ENCODE measurements at places on chromosomes 2 and 18.

DNA sequence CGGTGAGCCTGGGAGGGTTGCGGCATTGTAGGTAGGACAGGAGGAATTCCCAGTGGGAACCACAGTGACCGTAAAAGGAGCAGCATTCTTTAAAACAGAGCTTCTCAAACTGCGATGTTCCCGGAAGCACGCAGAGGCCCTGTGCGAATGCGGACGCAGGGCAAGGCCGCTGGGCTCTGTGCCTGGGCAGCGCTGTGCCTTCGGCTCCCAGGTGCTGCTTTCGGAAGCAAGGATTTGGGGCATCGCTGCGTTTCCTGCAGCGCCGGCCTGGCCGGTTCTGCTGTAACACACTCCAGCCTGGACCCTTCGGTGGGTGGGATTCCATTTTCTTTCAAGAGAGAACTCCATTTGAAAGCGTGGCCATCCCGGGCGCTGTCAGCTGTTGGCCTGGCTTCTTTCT lies 118.6 kb downstream of the PTGR3 start:
- DNase-seq, result no peak

DNA sequence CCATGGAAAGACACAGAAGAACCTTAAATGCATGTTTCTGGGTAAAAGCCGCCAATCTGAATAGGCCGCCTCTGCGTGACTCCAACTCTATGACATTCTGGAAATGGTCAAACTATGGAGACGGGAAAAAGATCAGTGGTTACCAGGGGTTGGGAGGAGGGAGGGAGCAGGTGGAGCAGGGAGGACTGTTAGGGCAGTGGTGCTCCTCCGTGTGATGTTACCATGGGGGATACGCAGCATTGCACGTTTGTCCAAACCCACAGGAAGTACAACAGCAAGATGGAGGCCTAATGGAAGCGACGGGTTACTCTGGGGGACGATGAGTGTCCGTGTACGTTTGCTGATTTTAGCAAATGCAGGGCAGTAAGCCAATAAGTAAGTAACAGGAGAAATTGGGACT lies 17.2 kb downstream of the TMEM18 start:
- DNase-seq, result no peak

GRCh38 chr18:78787751-78788150 lies 191.9 kb upstream of the SALL3 start:
- DNase-seq, result no peak

DNA sequence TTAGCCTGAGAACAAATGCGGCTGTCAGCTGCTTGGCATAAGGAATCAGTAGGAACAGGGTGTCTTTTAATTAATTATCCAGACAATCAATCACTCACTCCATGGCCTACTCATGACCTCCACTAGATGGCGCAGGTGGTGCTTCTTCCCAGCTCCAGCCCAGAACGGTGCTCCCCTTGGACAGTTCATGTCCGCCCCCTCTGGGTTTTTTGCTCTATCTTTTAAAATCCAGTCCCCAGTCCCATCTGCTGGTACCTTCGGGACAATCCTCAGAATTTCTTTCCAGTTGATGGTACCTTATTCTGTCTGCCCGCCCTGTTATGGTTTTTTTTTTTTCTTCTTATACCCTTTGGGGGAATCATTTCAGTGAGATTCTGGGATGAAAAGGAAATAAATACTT lies 99.8 kb downstream of the CACNB4 start:
- no peak for DNase-seq

GRCh38 chr2:113827426-113827825 lies 62.5 kb upstream of the ACTR3 start:
- no peak for DNase-seq

GRCh38 chr2:185472574-185472973 lies 266.0 kb upstream of the FSIP2 start:
- no peak for DNase-seq

- DNase-seq, result no peak
These were observed 109.4 kb upstream of the FANCL start for GRCh38 chr2:58350484-58350883.

- no peak for DNase-seq
These were observed 51.3 kb downstream of the THNSL2 start for GRCh38 chr2:88221365-88221942.

DNA sequence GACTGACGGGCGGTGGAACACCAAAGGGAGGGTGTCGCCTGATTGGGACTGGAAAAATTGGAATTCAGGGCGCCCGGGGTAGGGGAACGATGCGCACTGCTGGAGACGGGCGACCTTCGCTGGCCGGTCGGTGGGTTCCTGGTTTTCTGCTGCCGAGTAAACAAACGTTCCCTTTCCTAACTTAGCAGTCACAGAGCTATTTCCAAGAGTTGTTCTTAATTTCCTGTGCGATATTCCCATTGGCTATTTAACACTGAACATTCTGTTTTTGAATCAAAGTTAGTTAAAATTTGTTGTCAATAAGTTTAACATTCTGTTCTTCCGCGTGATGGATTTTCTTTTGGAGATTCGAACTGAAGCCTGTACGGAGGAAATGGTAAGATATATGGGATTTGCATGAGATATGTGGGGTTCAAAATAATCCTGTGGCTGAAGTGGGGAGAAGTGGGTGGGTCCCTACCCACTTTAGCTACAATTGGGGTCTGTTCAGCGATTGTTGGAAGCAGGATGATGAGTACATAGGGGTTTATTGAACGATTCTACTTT lies 862 bp downstream of the C18orf54 start:
- no peak for DNase-seq

DNA sequence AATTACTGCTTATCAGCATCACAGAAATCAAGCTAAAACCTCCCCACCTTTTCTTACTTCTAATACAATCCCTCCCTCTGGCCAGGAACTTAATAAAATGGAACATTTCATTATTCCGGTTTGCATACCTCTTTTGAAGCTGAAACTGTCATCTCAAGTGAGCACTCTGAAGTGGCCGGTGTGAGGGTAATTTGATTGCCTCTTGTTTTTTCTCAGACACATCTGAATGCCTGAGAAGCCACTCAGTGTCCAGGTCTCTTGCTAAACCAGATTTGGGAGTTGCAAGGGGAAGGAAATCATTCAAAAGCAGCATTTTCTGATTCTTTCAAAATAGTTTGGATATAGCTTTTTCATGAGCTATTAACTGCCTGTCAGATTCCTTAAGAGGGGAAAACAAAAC lies 190.3 kb downstream of the C1D start:
- no peak for DNase-seq

- DNase-seq, result no peak
These were observed 74.0 kb upstream of the SESTD1 start for GRCh38 chr2:179338681-179339080.

- DNase-seq, result peak; percentile 34
These were observed 61.9 kb upstream of the ALPP start for GRCh38 chr2:232316461-232317330.

DNA sequence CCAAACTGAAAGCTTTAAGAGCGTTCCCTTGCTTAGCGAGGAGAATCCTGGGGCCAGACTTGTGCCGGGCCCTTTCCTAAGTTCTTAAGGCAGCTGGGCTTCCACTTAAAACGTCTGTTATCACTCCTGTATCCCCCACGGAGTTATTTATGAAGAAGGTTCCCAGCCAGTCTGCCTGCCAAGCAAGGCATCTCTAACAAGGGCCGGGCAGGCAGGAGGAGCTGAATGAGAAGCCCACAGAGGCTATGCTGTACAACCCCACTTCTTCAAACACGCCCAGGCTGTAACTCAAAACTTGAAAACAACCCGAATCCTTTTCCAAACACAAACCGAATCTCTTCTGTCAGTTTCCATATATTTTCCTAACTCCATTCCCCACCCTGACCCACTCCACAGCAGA lies 39.0 kb upstream of the ZFP36L2 start:
- DNase-seq, result peak; percentile 80

GRCh38 chr2:60479226-60480088 lies 74.0 kb downstream of the BCL11A start:
- DNase-seq, result no peak

- DNase-seq, result peak; percentile 80
These were observed 48.4 kb upstream of the APCDD1 start for GRCh38 chr18:10405816-10406663.

GRCh38 chr2:119430023-119430498 lies 1.6 kb upstream of the TMEM37 start:
- DNase-seq, result no peak

DNA sequence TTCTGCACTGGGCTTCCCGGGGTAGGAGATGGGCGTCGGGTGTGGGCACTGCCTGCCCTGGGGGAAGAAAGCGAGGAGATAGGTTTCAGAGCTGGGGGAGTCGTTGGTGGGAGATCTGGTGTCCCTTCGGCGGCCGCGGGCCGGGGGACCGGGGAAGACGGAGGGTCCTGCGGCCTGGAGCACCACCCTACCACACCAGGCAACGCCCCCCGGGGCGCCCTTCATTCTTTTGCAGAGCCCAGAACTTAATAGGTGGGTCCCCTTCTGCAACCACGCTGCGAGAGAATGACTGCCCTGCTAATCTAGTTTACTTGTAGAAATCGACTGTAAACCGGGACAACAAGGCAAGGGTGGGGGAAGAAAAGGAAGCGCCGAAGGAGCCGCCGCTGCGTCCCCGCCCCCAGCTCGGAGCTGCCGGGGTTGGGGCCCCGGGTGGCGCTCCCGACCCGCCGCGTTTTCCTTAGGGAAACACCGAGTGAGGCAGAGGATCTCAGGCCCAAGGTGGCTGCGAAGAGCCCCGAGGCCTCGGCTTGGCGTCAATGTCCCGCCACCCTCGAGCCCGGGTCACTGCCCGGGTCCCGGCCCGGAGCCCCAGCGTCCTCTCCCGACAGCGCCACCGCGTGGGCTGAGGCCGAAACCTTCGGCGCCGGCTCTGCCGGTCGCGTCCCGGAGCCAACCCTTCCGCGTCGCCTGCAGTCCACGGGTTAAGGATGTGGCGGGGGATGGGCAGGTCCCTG lies 5.4 kb upstream of the SATB2 start:
- peak; percentile 75 for DNase-seq

GRCh38 chr2:121858847-121859246 lies 103.4 kb downstream of the TSN start:
- no peak for DNase-seq

DNA sequence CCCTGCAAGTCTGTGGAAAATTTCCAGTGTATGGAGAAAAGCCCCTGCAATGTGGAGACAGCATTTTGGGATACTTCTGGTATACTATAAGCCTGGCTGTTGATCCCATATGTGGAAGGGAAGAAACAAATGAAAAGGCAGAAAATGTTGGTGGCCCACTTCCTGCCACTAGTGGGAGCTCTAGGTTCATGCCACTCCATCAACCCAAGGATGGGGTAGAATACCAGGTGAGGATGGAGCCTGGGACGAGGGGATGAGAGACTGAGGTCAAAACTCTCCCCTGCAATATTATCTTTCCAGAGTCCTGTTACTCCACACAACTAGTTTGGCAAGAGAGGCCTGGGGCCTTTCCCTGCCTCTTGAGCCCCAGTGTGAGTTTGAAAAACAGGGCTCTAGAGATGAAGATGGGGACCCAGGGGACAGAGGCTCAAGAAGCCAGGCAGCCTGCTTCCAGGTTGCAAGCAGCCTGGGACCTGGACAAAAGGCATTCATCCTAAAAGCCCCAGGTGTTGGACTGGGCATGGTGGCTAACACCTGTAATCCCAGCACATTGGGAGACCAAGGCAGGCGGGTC lies 31.9 kb downstream of the BMP10 start:
- DNase-seq, result no peak

DNA sequence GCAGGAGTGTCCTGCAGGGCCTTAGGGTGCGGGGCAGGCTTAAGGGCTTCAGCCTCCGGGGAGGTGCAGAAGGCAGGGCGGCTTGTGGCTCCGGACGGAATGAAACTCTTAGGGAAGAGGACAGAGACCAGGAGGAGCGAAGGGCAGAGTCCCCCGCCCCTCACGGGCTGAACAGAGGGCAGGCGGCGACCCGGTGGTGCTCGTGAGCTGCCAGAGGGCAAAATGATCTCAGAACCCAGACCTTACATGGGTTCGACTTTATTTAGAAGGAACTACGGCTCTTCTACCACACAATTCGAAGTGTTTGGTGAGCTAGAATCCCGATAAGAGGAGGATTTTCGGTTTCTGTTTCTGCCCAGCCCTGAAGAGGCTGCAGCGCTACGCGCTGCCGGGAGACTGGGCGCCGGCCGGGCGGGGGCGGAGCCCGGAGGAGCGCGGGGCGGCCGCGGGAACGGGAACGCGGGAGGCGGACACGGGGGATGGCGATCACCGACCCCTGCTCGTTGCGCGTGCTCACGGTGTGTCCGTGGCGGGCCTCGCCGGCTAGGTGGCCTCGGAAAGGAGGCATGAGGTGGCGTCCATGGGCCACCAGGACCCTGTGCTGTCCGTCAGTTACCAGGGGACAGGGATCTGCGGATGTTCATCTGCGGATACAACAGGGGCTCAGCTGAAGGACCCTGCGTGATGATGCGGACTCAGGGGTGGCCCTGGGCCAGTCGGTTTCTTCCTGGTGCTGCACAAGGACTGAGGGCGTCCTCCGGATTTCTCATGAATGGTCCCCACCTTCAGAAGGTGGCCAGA lies 4.2 kb upstream of the SP100 start:
- peak; percentile 80 for DNase-seq

DNA sequence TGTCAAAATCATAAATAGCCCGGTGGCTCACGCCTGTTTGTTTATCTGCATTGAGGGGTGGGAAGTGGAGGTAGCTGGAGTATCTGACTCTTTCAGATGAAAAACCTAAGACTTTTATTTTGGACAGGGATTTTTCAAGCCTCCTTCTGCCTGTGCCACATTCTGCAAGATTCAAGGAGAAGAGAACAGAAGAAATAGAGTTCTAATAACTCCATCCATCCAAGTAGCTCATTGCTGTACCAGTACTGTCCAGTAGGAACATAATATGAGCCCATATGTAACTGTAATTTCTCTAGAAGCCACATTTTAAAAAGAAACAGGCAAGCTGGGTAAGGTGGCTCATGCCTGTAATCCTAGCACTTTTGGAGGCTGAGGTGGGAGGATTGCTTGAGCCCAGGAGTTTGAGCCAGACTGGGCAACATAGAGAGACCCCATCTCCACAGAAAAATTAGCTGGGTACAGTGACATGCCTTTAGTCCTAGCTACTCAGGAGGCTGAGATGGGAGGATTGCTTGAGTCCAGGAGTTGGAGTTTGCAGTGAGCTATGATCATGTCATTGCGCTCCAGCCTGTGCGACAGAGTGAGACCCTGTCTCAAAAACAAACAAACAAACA lies 35.4 kb upstream of the NT5DC4 start:
- DNase-seq, result no peak

DNA sequence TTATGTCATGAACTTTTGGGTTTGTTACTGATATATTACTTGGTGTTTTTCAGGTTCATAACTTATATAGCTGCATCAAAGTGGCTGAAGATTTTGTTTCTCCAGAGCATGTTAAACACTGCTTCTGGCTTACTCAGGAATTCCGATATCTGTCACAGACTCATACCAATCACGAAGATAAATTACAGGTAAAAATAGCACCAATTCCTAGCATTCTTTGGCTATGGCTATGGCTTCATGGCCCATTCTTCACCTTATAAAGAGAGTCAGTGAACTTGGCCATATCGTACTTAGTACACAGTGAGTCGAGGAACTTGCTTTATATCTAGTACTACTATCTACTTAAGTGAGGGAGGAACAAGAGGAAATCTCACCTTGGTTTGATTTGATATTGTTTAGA lies 49.9 kb downstream of the KDM3A start:
- DNase-seq, result no peak

Measured in kidney (tissue), 22 donors.